ENCODE measurements at places on chromosomes 11 and 22.

- DNase-seq: no peak
These were observed 13.5 kb upstream of the TTLL8 start for GRCh38 chr22:50071432-50072166.

DNA sequence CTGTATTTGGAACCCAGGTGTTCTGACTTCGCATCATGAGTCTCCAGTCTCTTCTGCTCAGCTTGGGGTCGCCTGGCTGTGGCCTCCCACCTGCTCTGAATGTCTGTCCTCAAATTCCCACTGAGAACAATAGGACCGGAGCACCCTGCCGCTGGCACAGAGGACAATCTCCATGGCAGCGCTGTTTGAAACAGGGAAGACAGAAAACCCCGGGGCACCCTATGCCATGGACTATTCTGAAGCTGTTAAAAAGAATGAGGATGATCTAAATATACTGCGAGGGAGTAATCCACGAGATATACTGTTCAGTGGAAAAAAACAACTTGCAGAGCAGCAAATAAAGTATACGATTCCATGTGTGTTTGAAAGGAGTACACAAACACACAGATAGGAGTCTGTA is 415.6 kb upstream of the NARS2 start:
- no peak for DNase-seq

DNA sequence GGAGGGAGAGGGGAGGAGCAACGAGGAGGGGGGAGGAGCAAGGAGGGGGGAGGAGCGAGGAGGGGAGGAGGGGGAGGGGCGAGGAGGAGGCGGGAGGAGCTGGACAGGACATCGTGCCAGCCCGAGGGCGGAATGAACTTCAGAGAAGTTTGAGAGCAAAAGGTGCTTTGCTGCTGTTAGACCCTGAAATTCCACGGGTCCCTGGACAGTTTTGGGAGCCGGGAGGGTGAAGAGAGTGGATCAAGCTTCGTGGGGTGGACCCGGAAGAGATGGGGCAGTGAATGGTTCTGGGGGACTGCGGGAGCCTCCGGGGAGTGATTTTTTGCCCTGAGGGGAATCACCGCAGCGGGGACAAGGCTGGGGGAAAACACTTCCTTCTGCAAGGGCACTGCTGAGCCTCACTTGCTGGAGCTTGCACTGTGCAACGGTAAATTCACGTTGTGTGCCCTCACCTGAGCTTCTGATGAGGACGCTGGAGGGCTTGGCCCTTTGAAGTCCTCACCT is 10.7 kb upstream of the NLRP6 start:
- no peak for DNase-seq

- no peak for DNase-seq
These were observed 33.3 kb upstream of the SORL1-AS1 start for GRCh38 chr11:121486054-121486453.

- no peak for DNase-seq
These were observed 3.9 kb downstream of the MDK start for GRCh38 chr11:46385169-46386004.

GRCh38 chr22:42615092-42615859 is 593 bp upstream of the POLDIP3 start:
- DNase-seq: peak; percentile 82

DNA sequence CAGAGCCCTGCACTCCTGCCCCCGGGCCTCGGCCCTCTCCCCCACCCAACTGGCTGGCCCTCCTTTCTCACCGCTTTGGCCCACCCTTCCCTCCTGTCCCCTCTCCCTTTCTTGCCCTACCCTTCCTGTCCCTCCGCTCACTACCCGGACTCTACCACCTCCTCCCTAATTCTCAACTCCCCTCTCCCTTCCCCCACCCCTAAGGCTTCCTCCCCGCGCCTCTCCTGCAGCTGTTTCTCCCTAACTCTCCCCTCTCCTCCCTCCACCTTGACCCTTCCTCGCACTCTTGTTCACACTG is 421 bp downstream of the SLC15A3 start:
- no peak for DNase-seq

DNA sequence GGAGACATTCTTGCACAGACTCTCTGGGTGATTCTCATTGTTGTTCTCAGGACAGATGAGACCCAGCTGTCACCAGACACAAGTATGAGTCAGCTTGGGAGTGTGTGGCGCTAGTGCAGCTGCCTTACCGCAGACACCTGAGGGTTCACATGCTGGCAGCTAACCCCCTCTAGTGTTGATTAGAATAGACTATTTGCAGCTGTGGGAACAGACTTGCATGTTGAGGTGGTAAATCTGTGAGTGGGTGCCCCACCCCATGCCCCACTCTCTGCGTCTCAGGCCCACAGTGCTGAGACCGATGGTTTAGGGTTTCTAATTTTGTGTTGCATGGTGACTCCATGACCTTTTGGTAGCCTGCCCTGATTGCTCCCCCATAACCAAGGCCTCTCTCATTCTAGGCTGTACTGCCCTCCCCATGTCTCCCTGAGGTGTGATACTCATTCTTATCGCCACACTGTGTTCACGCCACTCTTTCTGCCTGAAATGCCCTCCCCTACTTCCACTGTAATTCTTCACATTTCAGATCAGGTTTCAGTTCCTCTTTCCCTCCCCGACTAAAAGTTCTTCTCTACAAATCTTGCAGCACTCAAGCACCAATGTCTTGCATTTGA is 73.7 kb upstream of the KIRREL3 start:
- DNase-seq: no peak

DNA sequence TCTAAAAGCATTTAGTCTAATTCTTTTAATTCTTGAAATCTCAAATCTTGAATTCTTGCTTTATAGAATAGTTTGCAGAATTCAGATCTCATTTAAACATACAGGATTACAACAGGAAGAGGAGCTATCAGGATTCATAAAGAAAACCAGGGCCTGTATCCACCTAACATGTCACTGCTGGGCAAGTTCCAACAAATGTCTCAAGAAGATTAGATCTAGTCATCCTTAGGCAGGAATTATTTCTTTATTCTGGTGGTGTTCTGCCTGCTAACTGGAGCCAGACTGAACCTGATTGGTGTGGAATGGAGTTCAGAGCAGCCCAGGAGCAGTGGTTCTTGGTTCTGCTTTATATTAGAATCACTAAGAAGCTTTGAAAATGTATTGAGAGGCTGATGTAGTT is 500.7 kb downstream of the LRRC4C start:
- no peak for DNase-seq

DNA sequence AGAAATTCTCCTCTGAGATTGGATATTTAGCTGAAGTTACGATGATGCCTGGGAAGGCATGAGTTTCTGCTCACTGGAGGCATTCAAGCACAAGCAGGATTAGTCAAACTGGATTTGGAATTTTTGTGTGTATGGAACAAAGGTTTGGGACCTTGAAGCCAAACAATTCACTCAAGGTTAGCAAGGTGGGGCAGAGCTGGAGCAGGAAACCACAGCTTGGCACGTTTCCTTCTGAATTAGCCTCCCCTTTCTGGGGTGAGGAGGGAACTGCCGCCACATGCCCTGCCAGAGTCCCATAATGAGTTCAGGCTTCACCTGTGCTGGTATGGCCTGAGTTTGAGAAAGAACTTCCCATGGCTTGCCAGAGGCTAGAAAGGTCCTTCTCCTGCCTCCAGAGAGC is 50.9 kb upstream of the RRAS2 start:
- no peak for DNase-seq

- peak; percentile 64 for DNase-seq
These were observed at the start of gene CCDC88B for GRCh38 chr11:64339754-64340408. CCDC88B (plus strand) TSS chr11:64340204; CDS start chr11:64340267, 63 bp downstream.

DNA sequence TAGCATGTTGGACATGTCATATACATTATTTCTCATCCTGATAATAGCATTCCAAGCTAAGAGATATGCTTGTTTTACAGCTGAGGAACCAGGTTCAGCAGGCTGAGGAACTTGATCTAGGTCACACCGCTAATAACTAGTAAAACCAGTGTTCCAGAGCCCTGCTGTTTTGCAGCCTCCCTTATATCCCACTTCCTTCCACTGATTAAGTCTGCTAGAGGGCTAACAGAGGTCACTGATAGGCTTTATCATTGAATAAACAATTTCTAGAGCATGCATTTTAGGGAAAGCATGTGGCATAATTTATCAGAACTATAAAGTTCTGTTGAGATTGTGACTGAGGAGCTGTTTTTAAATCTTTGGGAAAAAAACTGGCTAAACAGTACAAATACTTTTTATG is 54.0 kb downstream of the UVRAG start:
- no peak for DNase-seq

GRCh38 chr11:66491315-66491935 is 11.2 kb downstream of the DPP3 start:
- no peak for DNase-seq

GRCh38 chr11:77589181-77589520 is 602 bp upstream of the AQP11 start:
- DNase-seq: no peak

DNA sequence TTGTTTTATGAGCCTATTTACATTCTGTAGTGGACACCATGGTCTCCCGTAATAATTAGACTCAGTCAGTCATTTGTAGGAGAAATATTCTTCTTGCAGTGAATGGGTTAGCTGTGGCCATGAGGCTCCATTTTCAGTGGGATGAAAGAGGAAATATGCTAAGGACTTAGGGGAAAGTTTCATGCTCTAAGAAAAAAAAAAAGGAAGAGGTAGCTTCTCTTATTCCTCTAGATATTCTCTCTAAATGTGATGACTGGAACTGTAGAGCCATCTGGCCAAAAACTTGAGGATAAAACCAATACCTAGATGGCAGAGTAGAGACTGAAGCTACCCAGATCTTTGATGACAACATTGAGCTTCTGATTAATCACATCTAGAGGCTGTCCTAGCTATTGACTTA is 75.8 kb upstream of the SESN3 start:
- no peak for DNase-seq

- no peak for DNase-seq
These were observed 133.8 kb upstream of the TRPC6 start for GRCh38 chr11:101717619-101718018.

GRCh38 chr11:111209543-111210355 is 35.8 kb upstream of the POU2AF2 start:
- no peak for DNase-seq

DNA sequence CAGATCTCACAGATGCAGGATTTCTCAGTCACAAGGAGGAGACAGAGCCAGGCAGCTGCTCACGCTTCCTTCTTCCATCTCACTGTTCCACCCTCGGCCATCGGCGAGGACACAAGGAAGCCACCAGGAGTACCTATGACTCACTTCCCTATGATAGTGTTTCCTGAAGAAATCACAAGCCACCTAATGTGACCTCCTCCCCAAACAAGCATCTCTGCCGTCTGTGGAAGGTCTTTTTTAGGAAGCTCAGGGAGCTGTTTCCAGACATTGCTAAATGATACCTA is 672.7 kb downstream of the TBC1D22A start:
- no peak for DNase-seq

DNA sequence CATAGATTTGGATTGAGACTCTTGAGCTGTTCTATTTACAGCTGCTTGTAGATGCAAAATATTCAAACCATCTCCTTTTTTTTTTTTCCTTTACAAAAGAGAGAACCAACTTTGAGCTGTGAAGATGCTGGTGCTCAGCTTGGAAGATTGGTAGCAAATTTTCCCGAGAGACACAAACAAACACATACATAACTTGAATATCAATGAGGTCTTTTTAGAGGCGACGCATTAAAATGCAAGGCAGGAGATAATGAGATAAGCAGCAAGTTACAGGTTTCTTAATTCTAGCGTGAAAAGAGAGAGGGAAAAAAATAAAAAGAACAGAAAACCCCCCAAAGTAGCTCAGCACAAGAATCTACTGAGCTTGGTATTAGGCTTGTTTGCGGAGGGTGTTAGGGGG is 247.0 kb upstream of the SORL1-AS1 start:
- no peak for DNase-seq

DNA sequence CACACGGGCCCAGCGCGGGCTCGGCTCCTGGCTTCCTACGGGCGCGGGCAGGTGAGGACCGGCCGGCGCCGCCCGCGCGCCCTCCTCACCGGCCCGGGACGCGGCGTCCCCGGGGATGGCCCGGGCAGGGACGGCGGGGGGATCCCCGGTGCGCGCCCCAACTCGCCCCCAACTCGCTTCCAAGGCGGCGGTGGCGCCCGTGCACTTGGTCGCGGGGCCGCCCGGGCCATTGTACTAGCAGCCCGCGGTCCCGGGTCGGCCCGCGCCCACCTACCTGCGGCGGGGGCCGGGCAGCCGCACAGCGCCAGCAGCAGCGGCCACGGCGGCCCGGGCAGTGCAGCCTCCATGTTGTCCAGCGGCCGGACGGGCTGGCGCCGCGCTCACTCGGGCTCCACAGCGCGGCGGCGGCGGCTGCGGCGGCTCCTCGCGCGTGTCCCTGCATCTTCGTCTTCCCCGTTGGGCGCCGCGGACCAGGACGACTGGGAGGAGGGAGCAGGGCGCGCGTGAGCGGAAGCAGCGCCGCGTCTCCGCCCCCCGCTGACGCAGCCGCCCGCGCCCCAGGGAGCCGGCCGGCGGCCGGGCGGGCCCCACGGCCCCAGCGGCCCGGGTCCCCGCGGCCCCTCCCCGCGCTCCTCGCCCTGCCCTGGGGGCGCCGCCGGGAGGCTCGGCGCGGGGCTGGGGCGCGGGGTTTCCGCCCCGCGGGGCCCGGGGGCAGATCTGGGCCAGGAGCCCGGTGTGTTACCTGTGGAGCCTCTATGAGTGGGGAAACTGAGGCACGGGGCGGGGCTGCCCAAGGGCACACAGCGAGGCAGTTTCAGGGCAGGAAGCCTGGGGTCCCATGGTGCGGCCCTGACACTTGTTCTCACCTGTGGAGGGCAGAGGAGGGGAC is 159.3 kb upstream of the GRK3 start:
- DNase-seq: peak; percentile 64

All from activated CD4-positive, alpha-beta T cell treated with anti-CD3 and anti-CD28 coated beads for 24 hours (primary cell).